ENCODE measurements at places on chromosomes 1 and 21.
A peak's percentile ranks its signal among the peaks of the same experiment; 100 is the strongest.

DNA sequence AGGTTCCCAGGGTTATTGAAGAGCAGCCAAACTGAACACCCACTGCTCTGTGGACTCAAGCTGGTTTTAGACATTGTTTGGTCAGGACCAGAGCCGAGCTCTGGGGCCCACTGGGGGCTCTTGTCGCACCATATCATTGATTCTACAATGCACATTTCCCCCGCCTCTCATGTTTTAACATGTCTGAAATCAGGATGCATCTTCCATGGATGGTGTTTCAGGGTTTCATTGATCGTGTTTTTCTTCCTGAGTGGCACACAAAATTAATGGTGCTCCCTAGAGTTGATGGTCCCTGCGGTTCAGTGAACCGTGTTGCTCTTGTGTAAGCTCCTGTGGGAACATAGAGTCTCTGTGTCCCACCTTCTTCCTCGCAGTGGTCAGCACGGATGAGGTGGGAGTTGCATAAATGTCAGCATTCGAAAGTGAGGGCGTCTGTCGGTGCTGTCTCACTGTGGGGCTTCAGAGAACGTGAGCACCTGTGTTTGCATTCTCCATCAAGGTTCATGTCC is 38.3 kb downstream of the GALNT2 start:
- DNase-seq: no peak

DNA sequence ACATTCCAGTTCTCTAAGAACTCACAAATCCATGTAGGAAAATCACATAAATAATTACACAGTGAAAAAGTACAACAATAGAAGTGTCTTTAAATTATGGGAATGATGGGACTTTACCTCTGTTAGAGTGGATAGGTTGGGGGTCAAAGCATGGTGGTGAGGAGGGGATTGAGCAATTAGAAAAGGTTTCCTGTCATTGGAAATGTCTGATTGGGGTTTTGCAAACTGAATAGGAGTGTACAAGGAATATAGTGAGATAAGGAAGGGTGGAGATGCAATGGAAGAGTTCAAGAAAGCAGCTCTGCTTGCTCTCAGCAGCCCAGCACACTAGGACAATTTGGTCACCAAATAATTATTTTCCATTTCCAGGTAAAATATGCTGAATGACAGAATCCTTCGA is 238.8 kb downstream of the ST6GALNAC3 start:
- no peak for DNase-seq

GRCh38 chr1:109509176-109510134 is at the start of gene AMIGO1:
TSS of gene AMIGO1 (minus strand) at chr1:109509727. CDS start at chr1:109508912, 815 bp downstream.
- peak; percentile 9 for DNase-seq

GRCh38 chr1:99786751-99787501 is 20.5 kb upstream of the FRRS1 start:
- no peak for DNase-seq

- DNase-seq: no peak
These were observed 133.4 kb upstream of the MAP1LC3C start for GRCh38 chr1:242132121-242132817.

- DNase-seq: no peak
These were observed 129.9 kb upstream of the ZRANB2 start for GRCh38 chr1:71210718-71211117.

DNA sequence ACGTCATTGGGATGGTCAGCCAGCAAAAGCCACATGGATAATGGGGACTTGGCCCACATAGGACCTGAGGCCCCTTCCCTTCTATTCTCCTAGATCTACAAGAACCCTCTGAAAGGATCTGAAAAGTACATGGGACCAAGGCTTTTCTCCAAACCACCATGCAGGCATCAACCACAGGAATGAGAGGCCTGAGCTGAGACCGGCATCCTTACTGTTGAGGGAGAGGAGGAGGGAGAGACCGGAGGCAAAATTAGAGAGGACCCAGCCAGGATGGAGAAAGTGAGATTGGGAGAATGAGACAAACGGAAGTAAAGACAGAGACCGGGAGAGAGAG is 281.7 kb downstream of the RRAGC start:
- no peak for DNase-seq

- DNase-seq: no peak
These were observed 86.2 kb downstream of the STUM start for GRCh38 chr1:226634611-226635246.

GRCh38 chr1:2439369-2439768 is 27.0 kb upstream of the PEX10 start:
- no peak for DNase-seq

DNA sequence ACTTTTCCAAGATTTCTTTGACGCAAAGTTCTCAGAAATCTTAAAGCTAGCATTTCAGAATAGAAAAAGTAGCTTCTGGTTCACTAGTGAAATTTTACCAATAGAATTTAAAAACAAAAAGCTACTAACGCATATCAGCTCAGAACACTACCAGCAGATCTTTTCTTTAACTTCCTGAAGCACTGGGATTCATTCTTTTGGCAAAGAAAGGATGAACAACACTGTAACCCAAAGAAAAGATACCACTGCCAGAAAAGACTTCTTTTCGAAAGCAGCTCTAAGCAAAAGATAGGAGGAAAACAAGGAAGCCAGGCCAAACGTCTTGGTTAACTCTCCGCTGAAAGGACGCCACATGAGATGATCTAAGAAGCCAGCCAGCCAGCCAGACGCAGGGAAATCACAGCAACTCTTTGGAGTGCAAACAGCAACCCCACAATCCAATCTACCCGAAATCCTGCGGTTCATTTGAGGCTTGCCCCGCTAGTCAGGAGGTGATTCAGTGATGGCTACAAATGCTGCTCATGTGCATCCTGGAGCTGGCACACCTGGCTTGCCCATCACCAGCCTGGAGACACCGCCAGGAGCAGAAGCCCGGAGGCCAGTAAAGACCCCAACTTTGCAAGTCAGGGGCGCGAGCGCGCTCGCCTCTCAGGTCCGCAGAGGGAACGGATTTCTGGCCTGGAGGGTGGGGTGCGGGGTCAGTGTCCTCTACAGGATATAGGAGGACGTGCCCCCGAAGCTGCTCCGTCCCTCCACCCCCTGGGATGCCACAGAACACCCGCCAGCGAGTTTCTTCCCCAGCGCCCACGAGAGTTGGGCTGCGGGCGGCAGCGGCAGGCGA is 812 bp downstream of the NBPF1 start:
- DNase-seq: peak; percentile 62

DNA sequence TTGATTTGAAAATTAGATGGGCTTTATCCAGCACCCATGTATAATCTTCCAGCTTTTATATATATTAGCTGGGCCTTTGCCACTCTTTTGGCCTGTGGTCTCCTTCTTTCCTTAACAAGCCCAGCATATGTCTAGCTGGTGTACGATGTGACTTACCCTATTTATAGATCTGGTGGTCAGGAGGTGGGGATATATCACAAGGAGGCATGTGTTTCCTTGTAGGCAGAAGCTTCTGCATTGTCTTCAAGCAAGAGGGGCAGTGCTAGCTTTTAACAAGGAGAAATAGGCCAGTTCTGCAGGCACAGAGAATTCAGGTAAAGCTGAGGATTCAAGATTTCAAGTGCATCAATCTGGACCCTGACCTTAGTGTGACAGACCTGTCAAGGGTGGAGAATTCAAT is 38.0 kb upstream of the DNASE2B start:
- DNase-seq: no peak

DNA sequence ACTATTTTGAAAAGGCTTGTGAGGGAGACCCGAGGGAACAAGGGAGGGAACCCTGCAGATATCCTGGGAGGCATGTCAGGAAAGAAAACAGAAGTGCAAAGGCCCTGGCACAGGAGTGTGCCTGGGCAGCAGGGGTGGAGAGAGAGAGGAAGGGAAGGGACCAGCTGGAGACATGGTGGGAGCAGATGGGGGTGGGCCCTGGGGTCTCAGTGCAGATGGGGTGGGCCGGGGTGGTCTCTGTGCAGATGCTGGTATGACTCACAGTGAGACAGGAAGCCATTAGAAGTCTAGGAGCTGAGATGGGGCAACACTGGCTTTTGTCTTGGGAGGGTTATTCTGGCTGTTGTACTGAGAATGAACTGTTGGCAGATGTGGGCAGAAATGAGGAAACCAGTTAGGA is 363.6 kb upstream of the C1orf174 start:
- DNase-seq: no peak

- DNase-seq: no peak
These were observed 221.9 kb downstream of the TNR start for GRCh38 chr1:175521249-175522040.

DNA sequence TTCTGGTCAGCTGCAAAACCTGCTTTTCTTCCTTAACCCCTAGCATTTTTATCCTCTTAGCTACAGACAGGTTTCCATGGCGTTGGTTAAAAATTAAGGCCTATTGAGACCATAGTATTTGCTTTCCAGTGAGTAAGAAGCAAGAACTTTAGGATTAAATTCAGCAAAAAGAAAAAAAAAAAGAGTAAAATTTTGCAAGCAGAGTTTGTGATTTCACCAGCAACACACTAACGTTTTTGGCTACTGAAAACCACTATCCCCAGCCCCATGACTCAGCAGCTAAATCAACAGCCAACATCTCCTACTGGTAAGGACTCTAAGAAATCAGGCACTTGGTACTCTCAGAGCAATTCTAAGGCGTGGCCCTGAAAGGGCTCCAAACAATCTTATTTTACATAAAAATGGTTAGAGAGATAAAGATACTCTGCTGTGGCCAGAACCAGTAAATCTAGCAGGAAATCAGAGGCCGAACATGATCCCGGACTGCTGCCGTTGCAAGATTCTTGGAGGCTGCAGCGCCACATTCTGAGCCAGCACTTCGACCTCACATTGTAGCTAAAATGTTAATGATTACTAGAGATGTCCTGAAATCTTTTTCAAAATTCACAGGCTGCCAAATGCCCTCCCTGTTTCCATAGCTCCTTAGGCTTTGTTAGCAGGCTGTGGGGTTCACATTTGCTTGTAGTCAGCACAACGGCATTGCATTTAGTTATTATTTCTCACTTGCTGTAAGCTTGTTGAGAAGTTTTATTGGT is 1.6 kb upstream of the ENO1 start:
- peak; percentile 83 for DNase-seq

GRCh38 chr1:205232127-205232820 is 4.5 kb downstream of the TMCC2 start:
- DNase-seq: no peak

DNA sequence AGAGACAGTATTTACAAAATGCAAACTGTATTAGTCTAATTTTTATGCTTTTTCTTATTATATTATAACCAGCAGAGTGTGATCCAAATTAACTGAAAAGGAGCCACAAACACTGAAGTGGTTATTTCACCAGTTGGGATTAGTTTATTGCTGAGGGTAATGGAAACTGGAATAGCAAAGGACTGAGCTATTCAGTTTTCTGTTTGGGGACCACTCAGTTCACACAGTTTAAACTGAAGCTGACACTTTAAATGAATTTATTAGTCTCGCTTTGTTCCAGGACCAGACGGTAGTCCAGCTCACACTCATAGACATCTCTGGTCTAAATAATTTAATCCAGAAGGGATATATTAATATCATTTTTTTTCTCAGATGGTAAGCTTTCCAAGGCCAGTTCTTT is 410.7 kb downstream of the LTN1 start:
- no peak for DNase-seq

DNA sequence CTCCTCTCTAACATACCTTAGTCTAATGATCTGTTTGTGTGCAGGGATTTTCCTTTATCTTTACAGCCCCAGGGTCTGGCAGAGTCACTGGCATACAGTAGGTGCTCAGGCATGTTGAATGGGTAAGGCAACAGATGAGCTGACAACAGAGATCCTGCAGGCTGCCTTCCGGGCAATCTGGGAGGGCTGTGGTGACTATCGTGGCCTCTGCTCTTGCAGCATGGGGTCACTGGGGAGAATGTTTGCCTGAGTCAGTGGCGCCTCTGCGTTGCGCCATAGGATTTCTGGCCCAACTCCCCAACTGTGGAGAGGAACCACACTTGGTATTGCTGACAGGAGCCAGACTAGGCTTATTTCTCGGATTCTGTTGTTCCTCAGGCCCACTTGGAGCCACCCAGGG is 93.8 kb downstream of the LAMC2 start:
- DNase-seq: no peak

GRCh38 chr1:24317956-24318614 is 1.1 kb upstream of the GRHL3 start:
- no peak for DNase-seq

DNA sequence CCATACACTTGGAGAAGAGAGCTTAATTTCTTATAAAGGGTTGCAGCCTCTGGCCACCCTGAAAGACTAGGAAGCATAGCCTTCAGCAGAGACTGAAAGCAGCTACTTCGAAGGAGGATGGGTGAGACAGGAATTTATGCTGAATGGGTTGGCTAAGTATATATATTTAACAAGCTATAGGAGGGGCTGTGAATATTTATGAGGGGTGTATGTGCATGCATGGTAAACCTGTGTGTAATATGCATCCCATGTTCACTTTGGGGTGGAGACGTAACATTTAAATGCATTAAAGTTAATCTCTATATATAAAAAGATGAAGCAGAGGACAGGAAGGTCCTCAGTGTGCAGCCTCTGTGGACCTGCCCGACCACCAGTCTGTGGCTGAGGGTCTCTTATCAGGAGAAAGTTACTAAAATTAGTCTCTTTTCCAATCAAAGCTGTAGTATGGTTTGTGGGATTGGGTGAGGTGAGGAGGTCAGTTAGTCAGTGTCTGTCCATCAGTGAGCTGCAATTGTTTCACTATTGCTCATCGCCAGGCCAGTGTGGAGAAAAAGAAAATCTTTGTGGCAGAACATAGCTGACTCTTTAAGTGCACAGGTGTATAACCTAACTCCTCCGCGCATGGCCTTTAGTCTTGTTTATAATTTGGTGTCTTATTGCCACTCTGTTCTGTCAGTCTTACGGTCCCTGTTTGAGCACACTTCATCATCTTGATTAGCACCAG is 35.4 kb upstream of the DSCAM start:
- DNase-seq: no peak

GRCh38 chr1:115839029-115839678 is 1.8 kb downstream of the NHLH2 start:
- DNase-seq: no peak

- no peak for DNase-seq
These were observed 78.8 kb downstream of the C1orf21 start for GRCh38 chr1:184465489-184466146.

DNA sequence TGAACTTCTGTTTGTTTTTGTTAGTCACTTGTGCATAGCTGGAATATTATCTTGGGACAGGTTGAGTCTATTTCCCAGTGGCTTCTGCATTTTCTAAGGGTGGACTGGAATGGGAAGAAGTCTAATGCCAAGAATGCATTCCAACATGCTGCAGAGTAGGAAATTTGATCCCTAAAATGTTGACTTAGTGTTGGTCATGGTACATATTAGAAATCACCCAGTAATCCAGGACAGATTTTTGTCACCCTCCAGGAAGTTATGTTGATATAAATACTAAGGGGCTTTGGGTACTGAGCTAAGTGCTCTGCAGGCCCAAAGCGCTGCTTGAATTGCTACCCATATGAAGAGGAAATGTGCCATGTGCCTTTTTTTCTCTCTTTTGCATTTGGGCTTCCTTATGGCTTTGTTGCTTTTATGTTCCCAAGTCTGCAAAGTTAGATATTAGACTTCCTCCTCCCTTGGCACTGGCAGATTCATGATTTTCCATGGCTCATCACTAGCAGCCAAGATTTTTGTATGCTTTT is 10.0 kb downstream of the ARID1A start:
- DNase-seq: peak; percentile 72

DNA sequence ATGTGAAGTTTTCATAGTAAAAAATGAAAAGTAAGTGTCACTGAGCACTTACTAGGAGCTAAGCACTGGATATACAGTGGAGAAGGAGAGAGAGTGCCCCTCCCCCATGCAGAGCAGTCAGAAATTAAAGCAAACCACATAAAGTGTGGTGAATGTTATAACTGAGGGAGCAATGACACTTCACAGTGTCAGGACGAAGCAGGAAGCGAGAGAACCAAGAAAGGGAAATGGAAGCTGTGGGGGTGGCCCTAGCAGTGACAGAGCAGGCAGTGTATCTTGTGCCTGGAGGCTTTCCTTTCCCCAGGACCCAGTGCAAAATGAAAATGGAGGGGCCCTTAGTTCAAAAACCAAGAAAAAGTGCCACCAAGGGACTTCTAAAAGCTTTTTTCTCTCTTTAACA is 21.5 kb upstream of the RCAN3 start:
- no peak for DNase-seq
